Central memory CD8-positive, alpha-beta T cell (primary cell): ENCODE measurements at places on chromosomes 7 and 10.

- H3K27ac ChIP-seq = no peak overlapping the region
- no peak overlapping the region for H3K4me3 ChIP-seq
- no peak for DNase-seq
- H3K27me3 ChIP-seq = peaks cover 23% of the 10 kb centered on the region
These were observed 1.0 kb downstream of the ASB10 start for GRCh38 chr7:151185762-151186639.

DNA sequence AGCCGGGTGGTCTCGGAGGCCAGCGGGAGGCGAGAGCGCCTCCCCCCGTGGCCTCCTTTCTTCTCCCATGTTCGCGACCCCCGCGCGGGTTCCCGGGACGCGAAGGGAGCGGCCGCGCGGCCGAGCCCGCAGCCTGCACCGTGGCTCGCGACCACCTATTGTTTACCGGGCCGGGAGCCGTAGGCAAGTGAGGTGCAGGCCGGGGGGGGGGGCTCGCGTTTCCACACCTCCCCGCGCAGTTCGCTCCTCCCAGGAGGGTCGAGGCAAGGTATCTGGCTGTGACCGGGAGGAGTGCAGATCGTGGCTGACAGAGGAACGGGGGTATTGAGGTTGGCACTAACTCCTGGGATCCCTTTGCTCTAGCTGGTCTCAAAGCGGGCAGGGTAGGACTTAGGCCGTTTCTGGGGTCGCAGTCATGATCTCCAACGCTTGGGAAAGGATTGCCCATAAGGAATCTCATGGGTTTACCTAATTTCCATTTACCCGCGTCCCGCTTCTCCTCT lies 734 bp downstream of the PTPN12 start:
- H3K27me3 ChIP-seq = no peaks in the 10 kb centered on the region
- no peak for DNase-seq
- H3K4me1 ChIP-seq = peaks cover 23% of the 10 kb centered on the region
- H3K4me3 ChIP-seq = peak overlapping the region; percentile 93
- peak overlapping the region; percentile 76 for H3K27ac ChIP-seq
- H3K36me3 ChIP-seq = peaks cover 8% of the 10 kb centered on the region

GRCh38 chr10:107708981-107709380 lies 544.5 kb upstream of the SORCS1 start:
- H3K4me1 ChIP-seq = no peaks in the 10 kb centered on the region
- DNase-seq = no peak
- H3K4me3 ChIP-seq = no peak overlapping the region
- no peak overlapping the region for H3K27ac ChIP-seq
- H3K27me3 ChIP-seq = no peaks in the 10 kb centered on the region
- no peaks in the 10 kb centered on the region for H3K36me3 ChIP-seq

GRCh38 chr10:73590881-73591799 lies at the start of gene USP54:
TSS of gene USP54 (minus strand) at chr10:73591342. CDS start at chr10:73575658, 15,684 bp downstream.
- H3K27me3 ChIP-seq = no peaks in the 10 kb centered on the region
- H3K4me3 ChIP-seq = peak within 1 kb of the TSS; percentile 40
- no peak for DNase-seq

- H3K4me1 ChIP-seq = no peaks in the 10 kb centered on the region
- H3K36me3 ChIP-seq = no peaks in the 10 kb centered on the region
- DNase-seq = no peak
- no peak overlapping the region for H3K27ac ChIP-seq
These were observed 17.9 kb upstream of the BAIAP2L1 start for GRCh38 chr7:98418636-98419315.

DNA sequence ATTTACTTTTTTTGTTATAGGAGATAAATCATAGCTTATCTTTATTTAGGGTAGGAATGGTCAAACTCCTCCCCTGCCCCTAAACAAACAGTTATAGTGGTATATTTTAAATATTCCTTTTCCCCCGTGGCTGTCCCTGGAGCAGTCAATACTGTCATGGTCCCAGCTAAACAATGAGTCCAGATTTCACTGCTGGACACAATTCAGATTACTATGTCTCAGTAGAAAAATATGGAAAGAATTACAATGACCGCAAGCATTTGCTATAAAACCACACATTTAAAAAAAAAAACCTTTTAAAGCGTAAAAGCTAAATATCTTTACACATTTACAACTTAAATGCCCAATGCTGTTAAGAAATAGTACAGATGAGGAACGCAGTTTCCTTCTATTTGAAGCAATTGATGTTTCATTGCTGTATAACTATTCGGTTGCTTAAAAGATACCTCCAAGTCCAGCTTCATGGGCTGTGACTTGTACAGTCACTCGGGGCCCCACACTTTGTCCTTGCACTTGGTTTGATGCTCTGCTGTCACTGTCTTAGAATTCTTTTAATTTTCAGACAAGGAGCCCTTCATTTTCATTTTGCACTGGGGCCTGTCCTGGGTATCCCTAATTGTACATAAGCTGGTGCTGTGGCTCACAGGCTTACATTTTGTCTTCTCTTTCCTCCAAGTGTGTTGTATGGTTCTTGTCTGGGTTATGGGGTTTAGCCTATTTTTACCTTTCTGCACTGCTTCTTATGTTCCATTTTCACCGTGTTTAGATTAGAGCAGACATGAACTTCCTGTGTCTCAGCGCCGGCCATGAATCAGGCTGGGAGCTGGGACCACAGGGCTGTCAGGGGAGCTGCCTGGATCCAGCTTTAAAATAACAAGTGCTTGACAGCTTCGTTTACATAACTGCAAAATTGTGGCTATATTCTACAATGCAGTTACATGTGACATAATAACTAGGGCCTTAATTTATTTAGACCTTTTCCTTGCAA lies 530.2 kb upstream of the FZD8 start:
- H3K27me3 ChIP-seq = no peaks in the 10 kb centered on the region
- H3K4me3 ChIP-seq = no peak overlapping the region
- no peaks in the 10 kb centered on the region for H3K4me1 ChIP-seq
- no peak overlapping the region for H3K27ac ChIP-seq

DNA sequence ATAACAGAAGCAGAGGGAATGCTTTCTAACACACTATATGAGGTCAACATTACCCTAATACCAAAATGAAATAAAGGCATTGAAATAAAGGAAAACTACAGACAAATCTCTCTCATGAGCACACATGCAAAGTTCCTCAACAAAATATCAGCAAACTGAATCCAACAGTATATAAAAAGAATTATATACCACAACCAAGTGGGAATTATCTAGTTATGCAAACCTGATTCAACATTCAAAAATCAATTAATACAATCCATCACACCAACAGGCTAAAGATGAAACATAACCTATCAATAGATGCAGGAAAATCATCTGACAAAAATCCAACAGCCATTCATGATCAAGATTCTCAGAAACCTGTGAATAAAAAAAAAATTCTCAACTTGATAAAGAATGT lies 34.5 kb downstream of the LMBR1 start:
- H3K4me1 ChIP-seq = peaks cover 12% of the 10 kb centered on the region
- DNase-seq = no peak
- no peak overlapping the region for H3K4me3 ChIP-seq
- H3K27me3 ChIP-seq = no peaks in the 10 kb centered on the region
- H3K27ac ChIP-seq = no peak overlapping the region
- H3K36me3 ChIP-seq = peaks cover 17% of the 10 kb centered on the region

- H3K27ac ChIP-seq = no peak overlapping the region
- no peaks in the 10 kb centered on the region for H3K36me3 ChIP-seq
- no peaks in the 10 kb centered on the region for H3K4me1 ChIP-seq
- H3K27me3 ChIP-seq = peaks cover 76% of the 10 kb centered on the region
These were observed 47.6 kb downstream of the STEAP1B start for GRCh38 chr7:22452142-22452959.
